Activated T-helper 1 cell treated with anti-CD3 and anti-CD28 coated beads, Interleukin-2, amount 50 U/mL, for 16 hours (primary cell): ENCODE measurements at places on chromosomes 6 and 20.

- no peak for DNase-seq
Observed at GRCh38 chr6:89242574-89243330, 25.6 kb upstream of the GABRR1 start.

DNA sequence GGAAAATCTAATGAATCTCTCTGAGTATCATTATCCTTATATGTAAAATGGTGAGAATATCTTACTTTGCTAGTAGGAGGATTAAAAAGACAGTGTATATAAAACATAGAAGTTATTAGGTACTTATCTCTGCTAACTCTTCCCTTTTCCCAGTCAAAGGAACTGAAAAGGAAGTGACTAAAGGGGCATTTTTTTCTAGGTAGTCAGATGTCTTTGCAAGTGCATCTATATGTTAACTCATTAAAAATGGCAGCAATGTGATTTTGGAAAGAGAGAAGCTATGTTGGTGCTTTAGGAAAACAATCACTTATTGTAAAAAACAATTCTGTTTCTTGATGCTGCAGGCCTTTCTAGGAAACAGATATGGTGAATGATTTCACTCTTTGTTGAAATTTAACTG, 180.9 kb downstream of the SAMD5 start:
- no peak for DNase-seq

DNA sequence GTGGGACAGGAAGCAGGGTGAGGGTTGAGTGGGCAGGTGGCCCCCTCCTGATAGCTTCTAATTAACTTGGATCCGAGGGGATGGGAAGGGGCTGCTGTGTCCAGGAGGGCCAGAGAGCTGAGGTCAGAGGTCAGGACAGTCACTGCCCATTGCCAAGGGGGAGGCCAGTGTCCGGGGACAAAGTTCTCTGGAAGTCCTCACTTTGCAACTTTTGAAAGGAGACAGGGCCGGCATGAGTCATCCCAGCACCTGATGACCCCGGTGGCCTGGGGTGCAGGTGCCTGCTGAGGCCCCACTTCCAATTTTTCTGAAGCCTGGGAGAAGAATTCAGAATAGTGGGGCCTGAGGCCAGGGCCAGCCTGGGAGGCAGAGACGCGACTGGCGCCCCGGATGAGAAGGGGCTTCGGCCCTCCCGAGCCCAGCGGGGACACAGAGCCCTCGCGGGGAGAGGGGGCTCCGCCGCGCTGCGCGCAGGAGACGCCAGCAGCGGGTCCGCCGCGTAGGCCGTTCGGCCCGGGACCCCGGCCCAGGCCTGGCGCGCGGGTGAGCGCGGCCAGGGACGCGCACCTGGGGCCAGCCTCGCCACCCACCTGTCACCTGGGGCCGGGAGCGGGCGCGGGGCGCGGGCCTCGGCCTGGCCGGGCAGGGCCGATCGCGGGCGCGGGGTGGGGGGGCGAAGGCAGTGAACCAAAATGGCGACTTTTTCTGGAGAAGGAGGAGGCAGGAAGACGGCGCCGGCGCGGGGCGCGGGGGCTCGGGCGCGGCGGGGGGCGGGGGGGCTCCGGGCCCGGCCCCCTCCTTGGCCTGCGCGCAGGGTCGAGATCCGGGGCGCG, 586 bp downstream of the ZNF512B start:
- DNase-seq = no peak

- DNase-seq = no peak
Observed at GRCh38 chr6:149202100-149202499, 115.4 kb upstream of the TAB2 start.

DNA sequence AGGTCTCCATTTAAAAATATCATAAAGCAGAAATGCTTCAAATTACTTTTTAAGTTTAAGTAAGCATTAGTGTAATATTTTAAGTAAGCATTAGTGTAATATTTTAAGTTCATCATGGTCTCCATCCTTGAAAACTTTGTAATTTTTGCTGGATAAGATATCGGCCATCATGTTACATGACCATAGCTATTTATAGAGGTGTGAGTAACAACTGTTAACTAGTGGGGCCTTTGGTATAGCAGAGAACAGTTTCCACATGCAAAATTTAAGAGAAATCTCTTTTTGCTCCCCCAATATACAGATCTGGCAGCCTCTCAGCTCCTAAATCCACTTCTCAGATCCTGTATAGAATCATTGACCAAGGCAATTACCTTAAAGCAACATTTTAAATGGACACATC, 468 bp downstream of the TRDN start:
- no peak for DNase-seq

GRCh38 chr20:58388028-58388601, 914 bp upstream of the VAPB start:
- DNase-seq = no peak

- no peak for DNase-seq
Observed at GRCh38 chr6:6856538-6857523, 250.9 kb upstream of the RREB1 start.

GRCh38 chr6:153044295-153044694, 41.8 kb upstream of the MTRF1L start:
- DNase-seq = no peak

DNA sequence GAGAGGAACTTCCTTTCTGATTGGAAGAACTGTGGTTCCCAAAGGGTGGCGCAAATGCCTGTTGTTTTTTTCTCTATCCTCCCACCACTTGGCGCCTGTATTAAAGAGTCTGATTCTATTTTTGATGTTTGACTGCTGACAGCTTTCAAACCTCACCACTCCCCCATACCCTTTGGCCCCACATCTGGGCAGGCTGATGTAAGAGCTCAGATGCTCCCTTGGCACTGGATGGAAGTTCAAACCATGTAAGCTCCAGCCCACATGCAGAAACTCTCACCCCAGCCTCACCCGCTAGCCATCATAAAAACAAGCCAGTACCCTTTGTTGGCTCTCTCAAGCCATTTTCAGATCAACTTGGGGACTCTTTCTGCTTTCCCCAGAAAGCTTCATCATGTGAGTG, 20.0 kb upstream of the TMEM14A start:
- DNase-seq = no peak

DNA sequence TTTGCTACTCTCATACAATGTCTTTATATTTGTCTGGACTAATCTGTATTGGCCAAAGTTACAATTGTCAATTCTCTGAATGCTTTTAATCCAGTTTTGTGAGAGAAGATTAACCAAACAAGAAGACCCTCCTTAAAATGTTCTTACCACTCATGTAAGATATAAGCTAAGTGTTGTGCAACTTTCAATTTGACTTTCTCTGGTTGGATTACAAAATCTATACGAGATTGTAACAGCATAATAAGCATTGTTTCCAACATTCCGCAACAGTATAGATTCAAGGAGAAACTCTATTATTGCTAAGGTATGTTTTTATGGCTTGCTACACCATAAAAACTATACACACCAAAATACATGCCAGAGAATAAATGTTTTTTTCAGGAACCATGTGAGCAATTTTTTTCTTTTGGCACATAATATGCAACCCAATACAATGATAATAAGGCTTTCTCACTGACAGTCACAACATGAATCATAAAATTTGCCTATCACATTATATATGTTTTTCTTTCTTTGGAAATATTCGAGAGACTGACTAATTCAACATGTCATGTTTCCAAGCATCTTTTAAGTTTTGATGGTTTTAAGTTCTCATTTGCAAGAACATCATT, 12.2 kb upstream of the TRPC4AP start:
- DNase-seq = no peak

DNA sequence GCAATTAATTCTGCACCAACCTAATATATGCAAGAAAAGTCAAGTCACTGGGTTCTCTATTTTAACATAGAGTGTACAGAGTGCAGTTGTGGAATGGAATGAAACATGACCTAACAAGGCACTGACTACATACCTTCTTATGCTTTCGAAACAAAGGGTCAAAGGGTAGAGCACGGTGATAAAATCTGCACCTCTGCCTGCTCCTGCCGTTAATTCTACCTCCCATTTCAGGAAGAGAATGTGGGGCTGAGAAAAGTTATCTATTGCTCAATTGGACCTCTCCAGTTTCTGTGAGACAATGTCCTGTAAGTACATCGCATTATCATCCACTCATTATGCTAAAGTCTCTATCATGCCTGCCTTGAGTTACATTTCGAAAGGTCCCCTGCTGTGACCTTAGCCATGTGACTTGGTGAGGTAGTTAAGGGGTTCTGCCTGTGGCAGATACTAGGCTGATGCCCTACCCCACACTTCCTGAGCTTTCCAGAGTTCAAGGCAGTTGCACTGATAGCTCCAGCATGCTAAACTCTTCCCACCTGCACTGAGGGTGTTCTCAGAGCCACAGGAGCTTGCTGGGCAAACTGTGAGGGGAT, 14.0 kb upstream of the MOCS1 start:
- DNase-seq = no peak

DNA sequence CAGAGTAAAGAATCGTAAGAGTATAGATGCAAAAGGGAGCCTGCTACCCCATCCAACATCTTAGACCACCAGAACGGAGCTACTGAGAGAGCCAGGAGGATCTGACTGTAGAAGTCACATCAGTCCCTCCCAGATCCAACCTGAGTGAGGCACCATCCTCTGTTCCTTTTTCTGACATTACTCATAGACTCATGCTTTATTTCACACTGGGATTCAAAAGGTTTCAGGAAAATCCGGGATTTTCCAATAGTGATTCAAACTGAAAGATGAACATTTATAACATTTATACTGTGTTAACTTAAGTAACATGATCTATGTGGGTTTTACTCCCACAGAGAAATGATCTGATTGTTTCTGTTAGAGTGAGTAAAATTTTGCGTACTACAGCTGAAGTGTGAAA, 868.6 kb upstream of the GJE1 start:
- DNase-seq = no peak

GRCh38 chr6:40413239-40413638, 173.9 kb downstream of the LRFN2 start:
- no peak for DNase-seq

DNA sequence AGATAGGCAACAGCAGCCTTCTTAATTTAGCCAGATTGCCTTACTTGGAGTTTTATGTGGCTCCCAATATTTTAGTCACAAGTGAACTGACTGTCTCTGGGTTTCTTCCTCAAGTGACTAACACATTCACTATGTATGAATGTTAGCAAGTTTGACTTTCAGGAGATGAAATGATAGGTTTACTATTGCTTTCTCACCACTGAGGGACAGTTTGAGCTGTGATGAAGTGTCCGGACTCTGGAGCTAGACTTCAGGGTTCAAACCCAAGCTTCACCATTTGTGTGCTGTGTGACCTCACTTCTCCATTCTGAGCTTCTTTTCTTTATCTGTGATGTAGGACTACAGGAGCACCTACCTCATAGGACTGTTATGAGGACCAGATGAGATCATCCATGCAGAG, 8.2 kb downstream of the DHX35 start:
- no peak for DNase-seq

DNA sequence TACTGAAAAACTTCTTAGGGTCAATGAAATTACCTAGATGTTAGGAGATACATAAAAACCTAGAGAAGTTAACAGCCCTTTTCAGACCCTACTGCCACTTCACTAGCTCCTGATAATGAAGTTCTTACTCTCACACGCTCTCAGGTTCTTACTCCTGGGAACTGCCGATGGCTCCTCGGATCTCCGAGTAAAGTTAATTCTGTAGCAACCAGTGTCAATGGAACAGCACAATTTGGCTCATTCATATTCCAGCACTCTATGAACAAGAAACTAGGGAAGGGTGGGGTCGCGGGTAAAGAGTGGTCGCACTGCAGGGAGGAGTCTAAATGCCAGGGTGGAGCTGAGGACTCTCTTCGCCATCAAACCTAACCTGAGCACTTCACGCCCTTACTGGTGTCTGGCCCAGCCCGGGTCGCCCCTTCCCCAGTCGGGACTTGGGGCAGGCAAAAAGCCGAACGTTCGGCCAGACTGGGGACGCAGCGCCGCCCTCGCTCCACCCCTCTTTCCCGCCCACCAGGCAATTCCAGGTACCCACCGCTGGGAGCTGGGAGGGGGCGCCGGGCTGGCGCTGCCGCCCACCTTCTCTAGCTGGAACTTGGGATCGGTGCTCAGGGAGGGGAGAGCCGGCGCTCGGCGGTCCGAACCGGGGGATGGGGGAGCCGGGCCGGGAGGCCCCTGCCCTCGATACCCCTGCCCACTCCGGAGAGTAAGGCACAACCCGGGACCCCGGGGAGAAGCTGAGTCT, 744 bp downstream of the RAB23 start:
- peak; percentile 30 for DNase-seq

DNA sequence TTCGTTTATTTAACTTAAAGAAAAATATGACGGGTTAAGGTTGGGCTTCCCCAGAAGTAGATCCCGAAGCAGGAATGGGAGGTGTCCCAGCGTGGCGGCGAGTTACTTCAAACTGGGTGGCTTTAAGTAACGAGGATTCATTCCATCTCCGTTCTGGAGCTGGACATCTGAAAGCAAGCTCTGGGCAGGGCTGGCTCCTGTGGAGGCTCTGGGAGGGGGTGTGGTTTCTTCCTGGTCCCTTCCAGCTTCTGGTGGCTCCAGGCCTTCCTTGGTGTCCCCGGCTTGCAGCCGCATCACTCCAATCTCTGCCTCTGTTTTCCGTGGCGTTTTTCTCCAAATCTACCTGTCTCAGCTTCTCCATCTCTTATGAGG, 47.3 kb upstream of the BHLHE23 start:
- no peak for DNase-seq

- DNase-seq = no peak
Observed at GRCh38 chr6:155455766-155456165, at the start of gene NOX3. Gene NOX3, minus strand, starts transcription at chr6:155455839. Its CDS starts 39 bp downstream, at chr6:155455800.

GRCh38 chr6:152461556-152461955, 175.6 kb downstream of the SYNE1 start:
- DNase-seq = no peak

DNA sequence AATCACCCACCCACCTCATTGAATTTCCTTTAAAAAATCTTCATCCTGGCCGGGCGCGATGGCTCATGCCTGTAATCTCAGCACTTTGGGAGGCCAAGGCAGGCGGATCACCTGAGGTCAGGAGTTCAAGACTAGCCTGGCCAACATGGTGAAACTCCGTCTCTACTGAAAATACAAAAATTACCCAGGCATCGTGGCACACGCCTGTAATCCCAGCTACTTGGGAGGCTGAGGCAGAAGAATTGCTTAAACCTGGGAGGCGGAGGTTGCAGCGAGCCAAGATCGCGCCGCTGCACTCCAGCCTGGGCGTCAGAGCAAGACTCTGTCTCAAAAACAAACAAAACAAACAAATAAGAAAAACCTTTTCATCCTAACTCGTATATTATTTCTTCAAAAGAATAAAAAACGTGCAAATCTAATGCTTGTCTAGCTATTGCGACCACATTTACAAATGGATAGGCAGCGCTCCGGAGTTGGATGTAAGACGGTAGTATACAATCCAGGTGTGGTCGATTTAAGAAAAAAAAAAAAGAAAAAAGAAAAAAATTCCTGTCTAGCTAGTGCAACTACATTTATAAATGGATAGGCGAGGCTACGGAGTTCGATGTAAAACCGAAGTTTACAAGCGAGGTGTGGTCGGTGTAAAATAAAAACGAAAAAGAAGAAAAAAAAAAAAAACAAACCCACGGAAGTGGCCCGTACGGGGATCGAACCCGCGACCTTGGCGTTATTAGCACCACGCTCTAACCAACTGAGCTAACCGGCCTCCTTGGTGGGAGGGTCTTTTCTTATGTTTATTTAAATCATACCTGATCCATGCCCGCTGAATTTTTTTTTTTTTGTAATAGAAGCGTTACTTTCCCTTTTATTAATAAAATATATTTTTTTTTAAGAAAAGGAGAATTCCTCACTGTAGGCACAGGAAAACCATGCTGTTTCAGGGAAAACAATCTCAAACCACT, 70.7 kb upstream of the PRSS16 start:
- peak; percentile 48 for DNase-seq

GRCh38 chr20:5642155-5642981, 107.8 kb upstream of the SHLD1 start:
- no peak for DNase-seq
